OCI-LY7 (cell line): ENCODE measurements at places on chromosomes 4 and X.

DNA sequence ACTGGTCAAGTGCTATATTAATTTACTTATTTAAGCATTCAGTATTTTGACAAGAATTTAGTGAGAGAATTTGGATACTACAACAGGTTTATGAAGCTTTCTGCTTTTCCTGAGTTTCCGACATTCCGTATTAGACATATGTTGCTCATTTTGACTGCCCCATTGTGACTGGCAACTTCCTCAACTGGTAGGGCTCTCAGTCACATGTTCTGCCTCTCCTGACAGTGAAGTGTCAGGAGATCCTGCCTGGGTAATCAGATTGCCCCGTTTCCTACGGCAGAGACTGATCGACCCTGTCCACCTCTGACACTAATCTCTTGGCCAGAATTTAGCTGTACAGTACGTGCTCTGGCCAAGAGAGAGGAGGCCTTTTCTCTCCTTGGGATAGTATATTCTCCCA lies 49.5 kb downstream of the CLNK start:
- no peak for DNase-seq

DNA sequence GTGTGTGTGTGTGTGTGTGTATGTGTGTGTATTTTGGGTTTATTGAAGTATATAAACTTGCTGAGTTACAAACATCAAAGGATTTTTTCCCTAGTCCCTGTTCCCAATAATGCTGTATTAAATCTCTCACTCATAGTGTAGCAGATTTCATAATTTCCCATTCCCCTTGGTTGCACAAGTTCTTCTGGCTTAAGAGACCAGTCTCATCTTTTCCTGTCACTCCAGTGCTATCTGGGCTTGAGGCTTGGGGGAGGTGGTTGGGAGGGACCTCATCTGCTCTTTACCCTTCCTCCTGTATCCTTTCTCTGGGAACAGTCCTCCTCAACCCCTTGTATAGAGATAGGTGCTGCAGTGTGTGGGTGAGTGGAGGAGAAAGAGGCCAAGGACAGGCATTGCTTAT lies 285.4 kb upstream of the BOD1L1 start:
- no peak for DNase-seq

GRCh38 chrX:1803741-1804140 lies 188.9 kb downstream of the ASMT start:
- DNase-seq: no peak

DNA sequence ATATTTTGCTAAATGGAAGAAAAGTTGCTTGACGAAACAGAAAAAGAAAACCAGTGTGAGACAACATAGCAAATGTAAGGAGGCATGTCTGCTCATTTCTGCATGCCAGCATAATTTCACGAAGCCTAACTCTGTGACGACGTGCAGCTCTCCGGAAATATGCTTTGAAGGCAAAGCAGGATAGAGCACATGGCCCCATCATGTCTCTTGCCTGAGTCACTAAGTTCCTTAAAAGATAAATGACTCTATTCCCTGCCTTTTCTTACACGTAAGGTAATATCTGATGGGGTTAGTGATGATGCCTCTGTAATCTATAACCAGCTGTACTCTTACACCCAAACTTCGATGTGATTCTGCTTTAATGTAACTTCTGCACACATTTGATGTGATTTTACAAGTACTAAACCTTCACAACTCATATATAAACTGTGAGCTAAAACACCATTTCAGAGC lies 64.5 kb downstream of the ANXA3 start:
- DNase-seq: no peak

DNA sequence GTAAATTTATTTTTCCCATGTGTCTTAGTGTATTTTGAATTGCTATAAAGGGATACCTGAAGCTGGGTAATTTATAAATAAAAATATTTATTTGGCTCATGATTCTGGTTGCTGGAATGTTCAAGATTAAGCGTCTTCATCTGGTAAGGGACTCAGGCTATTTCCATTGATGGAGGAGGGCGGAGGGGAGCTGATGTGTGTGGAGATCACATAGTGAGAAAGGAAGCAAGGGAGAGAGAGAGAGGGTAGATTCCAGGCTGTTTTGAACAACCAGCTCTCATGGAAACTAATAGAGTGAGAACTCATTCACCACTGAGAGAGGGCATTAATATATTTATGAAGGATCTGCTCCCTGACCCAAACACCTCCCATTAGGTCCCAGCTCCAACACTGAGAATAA lies 39.6 kb upstream of the ADGRL3 start:
- no peak for DNase-seq

GRCh38 chrX:153926858-153927671 lies 1.0 kb upstream of the ARHGAP4 start:
- peak; percentile 91 for DNase-seq
